ENCODE measurements at places on chromosomes 11 and 22. TPM values are rescaled to one million over a fixed set of nuclear protein-coding genes. Genes with fewer than 3 reads are reported as not detected.

- no peak for DNase-seq
Observed at GRCh38 chr11:120378474-120378873, 42.3 kb downstream of the ARHGEF12 start.

- no peak for DNase-seq
Observed at GRCh38 chr11:109096266-109096665, 325.7 kb upstream of the C11orf87 start.

DNA sequence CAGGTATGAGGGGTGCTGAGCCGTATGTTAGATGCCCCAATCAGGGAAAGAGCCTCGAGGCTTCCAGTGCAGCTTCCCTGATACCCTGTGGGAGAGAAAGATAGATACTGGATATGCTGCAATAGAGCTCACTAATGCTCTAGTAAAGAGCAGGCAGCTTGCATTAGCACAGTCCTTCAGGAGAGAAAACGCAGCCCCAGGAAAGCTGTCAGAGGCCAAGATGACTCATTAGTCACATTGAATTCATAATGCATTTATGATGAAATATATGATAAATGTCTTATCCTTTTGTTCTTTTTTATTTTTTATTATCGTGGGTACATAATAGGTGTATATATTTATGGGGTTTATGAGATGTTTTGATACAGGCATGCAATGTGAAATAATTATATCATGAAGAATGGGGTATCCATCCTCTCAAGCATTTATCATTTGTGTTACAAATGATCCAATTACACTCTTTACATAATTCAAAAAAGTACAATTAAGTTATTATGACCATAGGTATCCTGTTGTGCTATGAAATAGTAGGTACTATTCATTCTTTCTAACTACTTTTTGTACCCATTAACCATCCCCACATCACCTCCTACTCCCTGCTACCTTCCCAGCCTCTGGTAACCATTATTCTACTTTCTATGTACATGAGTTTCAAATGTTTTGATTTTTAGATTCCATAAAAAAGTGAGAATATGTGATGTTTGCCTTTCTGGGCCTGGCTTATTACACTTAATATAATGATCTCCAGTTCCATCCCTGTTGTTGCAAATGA lies 94.5 kb upstream of the TOP3B start:
- no peak for DNase-seq

DNA sequence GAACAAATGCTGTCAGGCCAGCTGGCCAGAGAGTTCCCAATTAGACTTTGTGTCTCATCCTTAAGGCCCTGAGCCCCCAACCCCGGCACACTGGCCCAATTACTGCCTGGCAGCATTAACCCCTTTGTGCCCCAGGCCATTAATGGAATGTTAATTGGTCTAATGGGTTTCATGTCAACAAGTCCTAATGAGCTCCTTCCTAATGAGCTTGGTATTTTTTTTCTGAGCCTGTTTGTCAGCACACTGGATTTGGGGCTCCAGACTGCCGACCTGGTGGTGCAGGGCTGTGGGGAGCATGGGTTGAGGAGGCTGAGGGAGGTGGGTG lies 148.8 kb downstream of the FEZ1 start:
- no peak for DNase-seq

GRCh38 chr11:94740083-94741021 lies 27.8 kb upstream of the AMOTL1 start:
- no peak for DNase-seq

The RIMBP3B gene
- total RNA-seq = 0.35 TPM

The SEZ6L gene
- total RNA-seq = not detected

The ANKRD49 gene
- total RNA-seq = 25.9 TPM
